ENCODE measurements at places on chromosomes 12 and 14. TPM values are rescaled to one million over a fixed set of nuclear protein-coding genes. Genes with fewer than 3 reads are reported as not detected.

Gene NRL
- total RNA-seq = 0.96 TPM

Gene KLRD1
- total RNA-seq = 0.50 TPM

Gene TSPAN9
- 63.0 TPM for total RNA-seq

Gene BCL11B
- total RNA-seq = under 0.01 TPM

Gene OR6C70
- total RNA-seq = not detected

Gene KITLG
- total RNA-seq = 68.7 TPM

Gene ASCL1
- total RNA-seq = not detected

Gene CLEC4A
- total RNA-seq = 0.07 TPM

Gene GDF3
- total RNA-seq = not detected

Gene KRT2
- not detected for total RNA-seq

Gene ENDOU
- total RNA-seq = 0.40 TPM

Gene TOMM20L
- total RNA-seq = not detected

Gene B4GALNT3
- 0.13 TPM for total RNA-seq

Gene PPP1CC
- 70.4 TPM for total RNA-seq

Gene FBXO34
- total RNA-seq = 26.7 TPM

Gene TUBA1C
- 303 TPM for total RNA-seq

Gene KRT74
- total RNA-seq = not detected

Gene KRT83
- not detected for total RNA-seq

Gene P2RX2
- not detected for total RNA-seq

Gene LRP1-AS
- total RNA-seq = not detected

Gene PTPRB
- 8.6 TPM for total RNA-seq

Gene LMO3
- 0.39 TPM for total RNA-seq

Gene AQP6
- 0.20 TPM for total RNA-seq

Gene KRT78
- not detected for total RNA-seq

Gene SLC22A17
- 31.1 TPM for total RNA-seq

Gene NKX2-1
- not detected for total RNA-seq

Gene C12orf50
- total RNA-seq = not detected

Gene PXMP2
- 8.1 TPM for total RNA-seq

Gene TMEM30B
- 0.86 TPM for total RNA-seq

Gene RAPGEF3
- total RNA-seq = 3.9 TPM

Gene FGF23
- total RNA-seq = not detected

Gene PSME2
- 58.8 TPM for total RNA-seq

Gene OASL
- 0.26 TPM for total RNA-seq

Gene APOF
- not detected for total RNA-seq

Gene RNF212B
- not detected for total RNA-seq

Gene KRT75
- not detected for total RNA-seq

Gene GPR132
- total RNA-seq = 0.26 TPM

Gene PLCZ1
- total RNA-seq = not detected

Gene TGM1
- total RNA-seq = 0.65 TPM

Gene EIF2B1
- total RNA-seq = 32.7 TPM

Gene IFNG
- not detected for total RNA-seq

Gene NINJ2
- total RNA-seq = 1.0 TPM

Gene HOXC10
- total RNA-seq = not detected

Gene OR4E2
- total RNA-seq = not detected

Gene RFX4
- not detected for total RNA-seq

Gene MYO1H
- total RNA-seq = not detected

Gene MANSC1
- total RNA-seq = 3.9 TPM

Gene KRT4
- not detected for total RNA-seq

Gene METTL3
- total RNA-seq = 44.6 TPM

Gene NTF3
- total RNA-seq = 3.1 TPM

Gene LGALS3
- 89.3 TPM for total RNA-seq
